ENCODE measurements at places on chromosomes 16 and 17. TPM values are rescaled to one million over a fixed set of nuclear protein-coding genes. Genes with fewer than 3 reads are reported as not detected.

TP53TG3B gene
- total RNA-seq = not detected

CDH16 gene
- total RNA-seq = 0.42 TPM

RTN4RL1 gene
- total RNA-seq = 3.2 TPM

MYCBPAP gene
- 0.57 TPM for total RNA-seq

MEOX1 gene
- not detected for total RNA-seq

TBC1D3G gene
- total RNA-seq = 0.07 TPM

MLST8 gene
- 52.7 TPM for total RNA-seq

PIPOX gene
- 0.21 TPM for total RNA-seq

SPATA22 gene
- not detected for total RNA-seq

ZNF750 gene
- total RNA-seq = not detected

KRT39 gene
- not detected for total RNA-seq

OSGIN1 gene
- total RNA-seq = 25.8 TPM

SCN4A gene
- 0.18 TPM for total RNA-seq

C16orf95 gene
- 8.3 TPM for total RNA-seq

TNFRSF13B gene
- total RNA-seq = not detected

NPIPA1 gene
- 48.9 TPM for total RNA-seq

CCL1 gene
- total RNA-seq = not detected
